ENCODE measurements at places on chromosomes 12 and 14.

DNA sequence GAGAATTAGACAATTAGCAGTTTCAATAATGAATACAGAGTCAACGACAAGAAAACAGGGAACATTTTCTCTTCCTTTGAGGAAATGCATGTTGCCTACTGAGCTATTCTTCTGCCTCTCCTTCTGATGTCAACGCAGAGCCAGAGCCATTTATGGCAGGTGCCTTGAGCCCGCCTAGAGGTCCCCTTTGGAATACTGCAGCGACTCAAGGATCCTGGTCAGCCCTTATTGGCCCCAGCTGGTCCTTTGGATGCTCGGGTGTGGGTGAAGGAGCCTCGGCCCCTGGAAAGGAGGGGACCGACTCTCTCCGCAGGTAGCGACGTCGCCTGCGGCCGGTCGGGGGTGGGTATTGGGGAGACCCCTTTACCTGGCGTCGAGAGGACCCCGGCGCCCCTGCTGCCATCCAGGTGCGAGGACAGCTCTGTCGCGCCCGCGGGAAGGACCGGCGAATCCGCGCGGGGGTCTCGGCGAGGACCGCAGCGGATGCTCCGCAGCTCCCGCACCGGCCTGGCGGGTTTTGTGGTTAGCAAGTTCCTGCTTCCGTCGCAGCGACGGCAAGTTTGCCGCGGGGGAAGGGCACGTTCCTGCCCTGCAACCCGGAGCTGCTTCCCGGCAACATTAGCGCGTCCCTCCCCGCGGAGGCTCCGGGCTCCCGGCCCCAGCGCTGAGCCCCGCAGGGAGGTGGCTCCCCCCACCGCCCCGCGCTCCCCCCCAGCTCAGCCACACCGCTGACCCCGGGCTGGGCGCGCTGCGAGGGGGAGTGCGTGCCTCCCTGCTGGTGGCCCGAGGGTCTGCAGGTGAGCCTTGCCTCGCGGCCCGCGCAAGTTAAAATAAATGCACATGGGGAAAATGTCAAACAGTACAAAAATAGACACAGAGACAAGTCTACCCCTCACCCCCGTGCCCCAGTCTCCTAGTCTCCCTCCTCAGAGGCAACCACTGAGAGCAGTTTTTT is at the start of gene MANSC1:
Gene MANSC1, minus strand, starts transcription at position 532 of the 955 bp plus-strand sequence. CDS start 6,928 bp downstream, outside the sequence.
- DNase-seq, result peak; percentile 40

- no peak for DNase-seq
Observed at GRCh38 chr12:53097207-53097563, 282 bp upstream of the IGFBP6 start.

DNA sequence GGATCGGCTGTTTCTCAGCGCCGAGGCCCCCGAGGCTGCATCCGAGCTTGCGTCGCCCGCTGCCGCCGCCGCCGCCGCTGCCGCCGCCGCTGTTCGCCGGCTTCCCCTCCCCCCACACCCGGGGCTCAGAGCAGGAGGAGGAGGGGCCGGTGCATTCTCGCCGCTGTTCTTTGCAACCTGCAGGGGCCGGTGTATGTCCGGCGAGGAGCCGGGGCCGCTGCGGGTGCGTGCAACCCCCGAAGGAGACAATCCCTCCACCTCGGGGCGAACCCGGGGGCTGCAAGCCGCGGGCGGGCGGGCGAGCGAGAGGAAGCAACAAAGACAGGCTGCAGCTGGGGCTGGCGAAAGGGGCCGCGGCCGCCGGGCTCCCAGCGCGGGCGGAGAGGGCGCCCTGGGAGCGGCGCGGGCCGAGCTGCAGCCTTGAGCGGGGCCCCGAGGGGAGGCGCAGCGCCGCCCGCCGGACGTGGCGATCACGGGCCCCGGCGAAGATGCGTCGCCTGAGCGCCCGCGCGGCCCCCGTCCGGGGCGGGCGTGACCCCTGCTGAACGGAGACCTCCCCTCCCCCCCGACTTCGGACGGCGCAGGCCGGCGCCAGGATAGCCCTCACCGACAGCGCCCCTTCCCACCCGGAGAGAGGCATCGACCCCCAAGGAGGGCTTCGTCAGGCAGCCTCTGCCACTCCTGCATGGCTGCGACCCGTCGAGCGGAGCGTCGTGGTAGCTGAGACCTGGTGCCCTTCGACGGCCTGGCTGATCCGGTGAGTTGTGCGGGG is 702 bp downstream of the FAM222A start:
- DNase-seq, result peak; percentile 38

DNA sequence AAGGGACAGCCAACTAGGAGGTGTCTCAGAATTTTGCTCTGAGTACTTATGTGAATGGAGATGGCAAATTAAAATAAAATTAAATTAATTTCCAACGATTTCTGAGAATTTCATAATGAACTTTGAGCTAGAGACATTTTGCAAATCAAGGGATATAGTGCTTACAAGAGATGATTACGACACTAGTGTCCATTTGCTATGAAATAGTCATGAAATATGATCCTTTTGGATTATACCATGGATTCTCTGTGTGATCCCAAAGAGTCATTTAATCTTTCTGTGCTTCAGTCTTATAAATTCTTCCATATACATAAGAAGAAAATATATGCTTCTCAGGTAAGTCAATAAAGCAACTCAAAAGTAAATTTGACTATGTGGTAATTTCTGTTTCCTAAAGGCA is 240.6 kb downstream of the SLC25A21 start:
- DNase-seq, result no peak

DNA sequence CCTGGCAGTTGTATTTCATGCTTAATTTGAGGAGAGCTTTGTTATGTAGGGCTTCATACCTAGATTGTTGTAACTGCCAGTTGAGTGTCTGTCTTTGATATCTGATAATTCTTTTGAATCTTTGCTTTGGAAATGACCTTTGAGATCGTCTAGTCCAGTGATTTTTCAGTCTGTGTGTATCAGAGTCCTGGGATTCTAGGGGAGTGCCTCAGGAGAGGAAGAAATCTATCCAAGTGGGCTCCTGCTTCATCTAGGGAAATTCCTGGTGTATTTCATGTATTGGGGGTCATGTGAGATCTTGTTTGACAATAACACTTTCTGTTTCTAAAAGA is 98.6 kb downstream of the FIGNL2 start:
- DNase-seq, result no peak

DNA sequence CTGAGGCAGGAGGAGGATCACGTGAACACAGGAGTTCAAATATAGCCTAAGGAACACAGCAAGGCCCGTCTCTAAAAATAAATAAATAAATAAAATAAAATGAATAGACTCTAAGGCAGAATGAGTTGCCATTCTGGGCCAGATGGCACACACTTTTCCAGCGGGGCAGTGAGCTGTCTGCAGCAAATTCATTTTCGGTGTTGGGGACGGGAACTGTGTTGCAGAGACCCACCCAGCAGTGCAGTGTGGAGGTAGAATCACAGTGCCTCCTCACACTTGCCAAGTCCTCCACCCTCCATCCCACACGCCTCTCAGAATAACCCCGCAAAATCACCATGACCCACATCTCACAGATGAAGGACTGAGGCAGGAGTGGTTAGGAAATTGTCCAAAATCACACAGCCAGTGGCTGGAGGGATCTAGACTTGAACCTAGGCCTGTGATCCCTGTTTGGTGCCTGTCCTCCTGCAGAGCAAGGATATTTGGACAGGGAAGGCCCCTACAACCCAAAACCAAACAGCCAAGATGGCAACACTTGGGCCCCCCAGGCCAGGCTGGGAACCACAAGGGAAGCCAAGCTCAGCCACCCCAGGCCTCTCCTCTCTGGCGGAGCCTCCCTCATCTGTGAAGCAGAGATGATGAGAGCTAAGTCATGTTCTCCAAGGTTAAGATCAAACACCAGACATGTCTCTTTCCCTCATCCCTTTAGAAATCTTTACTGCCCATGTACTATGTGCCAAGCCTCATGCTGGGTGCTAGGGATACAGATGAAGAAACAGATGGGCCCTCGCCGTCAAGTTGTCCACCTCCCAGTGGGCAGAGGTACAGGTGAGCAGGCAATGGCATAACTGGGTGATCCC is 152.7 kb downstream of the DPF3 start:
- no peak for DNase-seq

DNA sequence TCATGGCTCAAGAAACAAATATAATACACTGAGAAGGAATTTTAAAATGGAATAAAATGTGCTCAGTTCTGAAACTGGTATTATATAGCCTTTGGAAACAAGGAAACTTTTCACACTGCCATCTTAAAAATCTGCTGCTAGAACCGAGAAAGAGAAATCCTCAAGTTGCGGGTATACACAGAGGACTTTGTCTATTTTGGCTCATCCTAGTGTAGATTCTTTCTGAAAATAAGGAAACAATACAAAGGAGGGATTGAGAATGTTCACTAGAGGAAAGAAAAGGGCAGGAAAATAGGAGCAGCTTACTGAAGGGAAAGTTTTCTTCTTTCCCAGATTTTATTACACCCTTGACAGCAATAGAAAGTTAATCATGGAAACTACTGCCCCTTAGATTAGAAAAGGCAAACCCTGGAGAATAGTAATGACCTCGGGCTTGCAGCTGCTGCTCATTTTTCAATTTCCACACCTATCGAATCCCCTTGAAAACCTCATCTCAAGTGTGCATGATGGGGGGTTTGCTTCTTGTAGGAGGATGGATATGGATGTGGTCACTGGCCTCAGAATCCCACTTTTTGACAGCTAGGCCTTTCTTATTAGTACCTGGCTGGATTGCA is 104.6 kb downstream of the DAAM1 start:
- no peak for DNase-seq

GRCh38 chr12:119592232-119592631 is 1.3 kb upstream of the TMEM233 start:
- no peak for DNase-seq

DNA sequence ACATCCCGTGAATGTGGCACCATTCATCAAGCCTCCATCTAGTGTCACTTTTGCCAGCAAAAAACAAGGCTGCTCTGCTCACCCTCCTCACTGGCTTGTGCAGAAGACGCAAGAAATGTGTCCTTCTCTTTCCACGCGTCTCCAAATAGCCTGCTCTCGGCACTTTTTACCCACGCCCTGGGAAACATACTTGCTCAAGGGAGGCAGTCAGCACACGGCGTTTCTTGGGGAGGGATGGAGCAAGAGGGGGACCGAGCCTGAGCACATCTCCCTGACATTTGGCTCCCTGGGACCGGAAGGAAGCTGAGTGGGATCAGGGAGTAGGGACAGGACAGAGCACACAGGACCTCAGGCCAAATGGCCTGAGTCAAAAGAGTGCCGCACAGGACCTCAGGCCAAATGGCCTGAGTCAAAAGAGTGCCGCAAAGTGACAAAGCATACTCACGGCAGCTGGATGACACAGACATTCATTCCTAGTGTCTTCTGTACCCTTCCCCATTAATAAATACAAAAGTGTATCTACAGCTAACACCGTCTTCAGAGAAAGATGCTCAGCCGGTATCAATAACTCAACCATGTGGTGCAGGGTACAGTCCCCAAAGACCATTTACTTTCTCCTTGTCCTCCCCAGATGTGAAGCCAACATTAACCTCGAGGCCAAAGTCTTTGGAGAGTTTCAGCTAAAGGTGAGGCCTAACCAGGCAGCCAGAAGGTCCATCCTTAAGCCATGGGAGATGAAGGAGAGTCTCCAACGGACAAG is 7.1 kb downstream of the BCL11B start:
- no peak for DNase-seq
